NCI-H2081 (cell line): ENCODE measurements at places on chromosomes 4 and X.

DNA sequence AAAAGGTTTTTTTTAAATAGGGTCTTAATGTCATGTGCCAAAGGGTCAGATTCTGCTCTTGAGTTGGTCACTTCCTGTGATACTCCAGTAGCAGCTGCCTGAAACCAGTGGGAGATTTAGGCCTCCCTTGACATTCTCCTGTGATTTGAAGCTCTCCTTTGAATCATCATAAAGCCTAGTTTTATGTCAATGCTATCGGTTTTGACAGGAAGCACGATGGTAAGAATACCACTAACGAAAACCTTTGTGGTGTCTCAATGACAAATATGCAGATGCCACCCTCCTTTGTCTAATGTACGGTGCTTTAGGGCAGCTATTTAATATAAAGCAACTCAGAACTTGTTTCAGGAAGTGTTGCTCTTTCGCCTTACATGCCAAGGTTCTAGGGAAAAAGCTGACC is 44.2 kb downstream of the CCNI start:
- DNase-seq, result no peak

DNA sequence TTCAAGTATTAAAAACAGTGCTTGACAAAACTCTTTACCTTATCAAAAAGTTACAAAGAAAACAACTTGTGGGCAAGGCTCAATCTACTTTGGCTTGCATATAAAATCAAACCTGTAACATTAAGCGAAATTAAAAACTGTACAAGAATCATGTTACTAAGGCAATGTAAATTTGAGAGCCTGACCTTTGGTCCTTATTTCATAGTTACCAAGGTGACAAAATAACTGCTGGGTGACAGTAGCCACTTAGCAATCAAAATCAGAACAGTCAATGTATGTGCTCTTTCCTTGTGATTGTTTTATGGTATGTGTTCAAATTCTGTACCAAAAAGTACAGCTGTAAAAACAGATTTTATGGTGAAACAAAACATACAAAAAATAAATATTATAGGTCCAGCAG is 204.0 kb downstream of the RASL11B start:
- no peak for DNase-seq

GRCh38 chr4:181468451-181468850 is 774.8 kb upstream of the TENM3 start:
- DNase-seq, result no peak

DNA sequence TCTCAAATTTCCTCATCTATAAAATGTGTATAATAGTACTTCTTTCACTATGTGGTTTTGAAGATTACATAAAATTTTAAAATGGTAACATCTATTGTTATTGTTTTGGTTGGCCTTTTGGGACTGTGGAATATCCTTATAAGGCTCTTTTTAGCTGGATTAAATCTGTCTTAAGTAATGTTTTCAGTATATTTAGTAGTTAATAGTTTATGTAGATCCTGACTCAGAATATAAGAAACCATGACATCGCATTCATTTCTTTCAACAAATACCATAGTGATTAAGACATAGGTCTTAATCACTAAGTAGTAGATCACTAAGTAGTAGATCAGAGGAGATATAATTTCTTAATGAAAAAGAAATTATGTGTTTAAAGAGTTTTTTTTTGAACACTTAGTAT is 48.5 kb downstream of the MRPL1 start:
- no peak for DNase-seq

GRCh38 chrX:40054793-40055192 is 43.0 kb downstream of the BCOR start:
- DNase-seq, result no peak

DNA sequence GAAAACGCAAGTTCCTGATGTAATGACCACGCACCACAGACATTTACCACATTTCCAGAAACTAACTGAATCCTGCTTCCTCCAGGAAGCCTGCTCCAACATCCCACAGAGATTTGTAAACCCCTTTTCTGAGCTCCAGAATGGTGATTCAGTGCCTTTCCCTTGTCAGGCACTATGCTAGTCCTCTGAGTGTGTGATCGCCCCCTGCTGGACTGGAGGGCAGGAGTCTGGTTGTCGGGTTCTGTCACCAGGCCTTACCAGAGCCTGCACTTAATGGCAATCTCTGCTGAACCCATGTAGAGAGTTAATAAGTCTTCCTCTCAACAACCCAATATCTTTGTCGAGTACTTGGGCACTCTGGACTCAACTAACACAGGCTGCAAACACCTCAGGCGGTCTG is 14.5 kb upstream of the KDM5C start:
- DNase-seq, result no peak

- DNase-seq, result no peak
Measured at GRCh38 chr4:88964450-88964849, 92.5 kb downstream of the FAM13A start.

DNA sequence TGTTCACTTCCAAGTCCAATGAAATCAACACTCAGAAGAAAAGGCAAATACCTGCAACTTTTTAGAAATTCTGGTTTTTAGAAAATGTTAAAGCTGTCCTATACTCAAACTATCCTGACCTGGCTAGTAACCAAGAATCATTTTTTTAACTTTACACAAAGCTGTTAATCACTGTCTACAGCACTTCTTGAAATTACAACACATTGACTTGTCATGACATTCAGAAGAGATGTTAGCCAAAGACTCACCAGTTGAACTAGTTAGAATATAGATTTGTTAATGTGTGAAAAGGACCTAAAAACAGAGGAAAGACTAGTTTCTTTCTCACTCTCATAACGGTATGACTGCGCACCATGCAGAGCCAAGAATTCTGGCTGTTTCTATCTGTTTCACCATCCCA is 98.8 kb downstream of the COX18 start:
- no peak for DNase-seq

DNA sequence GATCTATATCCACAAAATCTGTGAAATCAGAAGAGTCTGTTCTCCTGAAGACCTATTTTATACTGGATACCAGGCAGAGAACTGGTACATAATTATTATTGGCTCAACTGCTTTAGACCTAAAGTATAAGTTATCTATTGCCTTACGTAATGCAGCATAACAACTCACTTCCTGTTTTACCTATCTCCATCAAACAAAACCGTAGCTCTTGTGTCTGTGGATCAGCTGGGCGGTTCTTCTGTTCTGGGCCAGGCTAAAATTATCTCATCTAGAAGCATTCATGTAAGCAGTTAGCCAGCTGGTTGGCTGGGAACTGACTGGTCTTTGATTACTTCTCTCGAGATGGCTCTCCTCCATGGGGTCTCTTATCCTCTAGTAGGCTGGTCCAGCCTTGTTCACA is 57.8 kb downstream of the PPP1R2C start:
- no peak for DNase-seq

DNA sequence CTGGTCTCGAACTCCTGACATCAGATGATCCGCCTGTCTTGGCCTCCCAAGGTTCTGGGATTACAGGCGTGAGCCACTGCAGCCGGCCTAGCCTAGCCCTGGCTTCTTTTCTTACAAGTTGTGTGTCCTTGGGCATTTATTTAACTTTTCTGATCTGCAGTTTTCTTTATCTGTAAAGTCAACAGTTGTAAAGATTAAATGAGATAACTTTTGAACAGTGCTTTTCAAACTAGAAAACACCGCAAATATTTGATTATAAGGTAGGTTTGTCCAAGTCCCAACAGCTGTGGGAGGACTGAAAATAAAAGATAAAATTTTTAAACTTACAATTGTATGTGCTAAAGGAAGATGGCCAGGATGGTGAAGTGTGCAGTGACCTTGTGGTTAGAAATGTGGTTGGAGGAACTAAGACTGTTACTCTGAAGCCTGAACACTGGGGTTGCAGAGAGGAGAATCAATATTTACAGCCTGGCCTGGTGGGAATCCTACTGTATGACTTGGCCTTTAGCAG is 44.8 kb downstream of the GSX2 start:
- DNase-seq, result no peak

DNA sequence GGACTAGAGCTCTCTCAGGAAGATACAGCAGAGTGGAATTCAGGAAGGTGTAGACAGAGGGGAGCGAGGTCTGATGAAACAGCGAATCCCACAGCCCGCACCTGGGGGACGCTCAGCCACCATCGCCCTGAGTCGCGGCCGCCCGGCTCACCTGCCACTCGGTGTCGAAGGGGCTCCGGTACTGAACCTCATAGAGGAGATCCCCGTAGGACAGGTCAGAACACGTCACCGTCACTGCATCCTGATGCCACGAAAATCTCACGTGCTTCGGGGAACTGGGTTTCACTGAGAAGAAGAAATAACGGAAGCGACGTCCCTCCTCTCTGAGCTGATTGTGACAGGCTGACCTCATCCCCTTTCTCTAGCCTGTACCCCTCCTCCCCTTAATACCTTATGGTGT is 10.2 kb downstream of the CRLF2 start:
- DNase-seq, result no peak

- no peak for DNase-seq
Measured at GRCh38 chr4:89511776-89512175, 204.2 kb upstream of the GPRIN3 start.

DNA sequence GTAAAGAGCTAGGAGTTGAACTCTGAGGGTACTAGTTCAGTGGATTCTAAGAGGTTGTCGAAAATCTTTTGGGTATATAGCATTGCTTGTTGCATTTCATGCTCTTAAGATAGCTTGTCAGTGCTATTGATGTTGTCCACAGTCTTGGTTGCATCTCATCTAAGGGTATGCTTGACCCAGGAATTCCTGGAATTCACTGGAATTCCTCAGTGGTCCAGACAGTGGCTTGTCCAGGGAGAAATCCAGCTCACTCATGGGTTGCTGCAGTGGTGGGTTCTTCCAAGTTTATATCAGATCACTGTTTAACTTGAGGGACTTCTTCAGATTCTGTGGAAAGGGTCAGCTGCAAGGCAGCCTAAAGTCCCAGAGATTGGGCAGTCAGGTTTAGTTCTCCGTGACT is 29.8 kb upstream of the SMARCAD1 start:
- no peak for DNase-seq

GRCh38 chr4:113884655-113885054 is 94.8 kb downstream of the ARSJ start:
- no peak for DNase-seq

DNA sequence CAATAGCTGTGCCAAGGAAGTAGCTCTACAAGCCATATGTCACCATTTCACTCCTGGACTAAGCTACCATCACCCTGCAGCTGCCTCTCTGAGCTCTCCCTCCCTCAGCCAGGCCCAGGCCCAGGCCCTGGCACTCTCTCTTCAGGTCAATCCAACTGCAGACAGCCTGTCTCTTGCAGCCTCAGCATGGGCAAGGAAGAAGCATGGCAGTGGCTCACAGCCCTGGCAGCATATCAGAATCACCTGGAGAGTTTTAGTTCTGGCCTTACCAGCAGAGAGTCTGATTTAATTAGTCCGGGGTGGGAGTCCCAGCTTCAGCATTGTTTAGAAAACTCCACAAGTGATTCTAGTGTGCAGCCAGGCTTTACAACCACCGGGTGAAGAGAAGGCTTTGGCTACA is 31.5 kb downstream of the NALF2 start:
- no peak for DNase-seq

DNA sequence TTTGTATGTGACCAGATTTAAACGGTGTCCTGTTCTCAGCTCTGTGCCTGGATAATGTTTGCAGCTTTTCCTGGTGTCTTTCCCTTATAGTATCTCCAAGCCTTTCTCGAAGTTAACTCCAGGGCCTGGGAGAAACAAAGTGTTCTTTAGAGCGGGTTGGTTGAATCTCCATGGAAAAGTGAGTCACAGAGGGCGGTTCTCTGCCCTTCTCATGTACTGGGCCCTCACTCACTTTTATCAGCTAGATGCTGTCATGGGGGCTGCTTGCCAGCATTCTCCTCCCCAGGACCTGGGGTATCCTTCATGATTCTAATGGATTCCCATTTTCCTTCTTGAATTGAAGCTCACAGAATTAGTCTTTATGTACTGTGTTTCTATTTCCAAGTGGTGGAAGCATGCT is 46.1 kb upstream of the MAGEC2 start:
- no peak for DNase-seq

DNA sequence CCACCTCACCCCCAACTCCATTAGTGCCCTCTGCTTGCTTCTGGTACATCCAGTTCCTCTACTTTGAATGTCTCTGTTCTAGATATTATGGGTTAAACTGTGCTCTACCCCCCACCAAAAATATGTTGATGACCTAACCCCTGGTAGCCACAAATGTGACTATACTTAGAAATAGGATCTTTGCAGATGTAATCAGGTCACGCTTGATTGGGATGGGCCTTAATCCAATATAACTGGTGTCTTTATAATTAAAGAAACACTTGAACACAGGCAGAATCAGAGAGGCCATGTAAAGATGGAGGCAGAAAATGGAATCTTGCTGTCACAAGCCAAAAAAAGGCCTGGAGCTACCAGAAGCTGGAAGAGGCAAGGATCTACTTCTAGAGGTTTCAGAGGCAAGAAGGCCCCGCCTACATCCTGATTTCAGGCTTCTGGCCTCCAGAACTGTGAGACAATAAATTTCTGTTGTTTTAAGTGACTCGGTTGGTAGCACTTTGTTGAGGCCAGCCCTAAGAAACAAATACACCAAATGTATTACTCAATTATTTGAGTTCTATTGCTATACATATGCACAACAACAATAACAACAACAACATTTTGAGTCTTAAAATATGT is 220.0 kb downstream of the PPP3CA start:
- no peak for DNase-seq

DNA sequence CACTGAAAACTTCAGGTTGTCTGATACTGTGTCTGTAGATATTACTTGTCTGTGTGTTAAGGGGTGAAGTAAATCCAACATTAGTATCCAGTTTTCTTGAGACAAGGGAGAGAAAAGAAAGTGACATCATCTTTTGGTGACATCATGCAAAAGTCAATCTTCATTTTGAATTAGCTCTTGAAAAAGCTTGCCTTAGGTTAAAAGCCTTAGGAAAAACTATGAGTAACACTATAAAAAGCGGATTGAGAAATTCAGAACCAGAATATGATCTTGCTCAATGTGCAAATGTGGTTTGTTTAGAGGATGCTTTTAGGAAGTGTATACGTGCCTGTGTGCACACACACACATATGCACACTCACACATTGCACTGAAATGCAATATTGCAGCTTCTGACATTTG is 345.8 kb upstream of the CASK start:
- DNase-seq, result no peak

GRCh38 chr4:109735566-109736365 is 5.9 kb upstream of the PLA2G12A start:
- no peak for DNase-seq

DNA sequence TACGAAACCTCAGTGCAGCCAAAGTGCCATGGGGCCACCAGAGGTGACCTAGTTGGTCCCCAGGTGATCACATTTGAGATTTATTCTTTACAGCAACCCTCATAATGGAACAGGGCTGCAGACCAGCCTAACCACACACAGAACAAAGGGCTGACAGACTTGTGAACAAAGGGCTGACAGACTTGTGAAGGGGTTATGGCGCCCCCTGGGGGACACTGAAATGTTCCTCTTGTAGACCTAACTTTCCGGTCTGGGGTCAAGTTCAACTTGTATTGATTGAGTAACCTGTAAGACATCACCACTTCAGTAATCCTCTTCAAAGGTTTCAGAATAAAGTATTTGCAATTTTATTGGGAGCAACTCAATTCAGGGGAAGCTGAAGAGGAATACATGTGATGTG is 175.9 kb upstream of the RPS6KA3 start:
- DNase-seq, result peak; percentile 83
